ENCODE measurements at places on chromosomes 3 and 15.

- no peak for DNase-seq
Measured at GRCh38 chr15:43934480-43934879, 107.7 kb downstream of the WDR76 start.

- no peak for DNase-seq
Measured at GRCh38 chr3:175404027-175404426, 544.9 kb downstream of the NAALADL2 start.

- no peak for DNase-seq
Measured at GRCh38 chr3:53552730-53553129, 58.3 kb downstream of the CACNA1D start.

- no peak for DNase-seq
Measured at GRCh38 chr3:179074656-179075055, 3.0 kb upstream of the ZMAT3 start.

DNA sequence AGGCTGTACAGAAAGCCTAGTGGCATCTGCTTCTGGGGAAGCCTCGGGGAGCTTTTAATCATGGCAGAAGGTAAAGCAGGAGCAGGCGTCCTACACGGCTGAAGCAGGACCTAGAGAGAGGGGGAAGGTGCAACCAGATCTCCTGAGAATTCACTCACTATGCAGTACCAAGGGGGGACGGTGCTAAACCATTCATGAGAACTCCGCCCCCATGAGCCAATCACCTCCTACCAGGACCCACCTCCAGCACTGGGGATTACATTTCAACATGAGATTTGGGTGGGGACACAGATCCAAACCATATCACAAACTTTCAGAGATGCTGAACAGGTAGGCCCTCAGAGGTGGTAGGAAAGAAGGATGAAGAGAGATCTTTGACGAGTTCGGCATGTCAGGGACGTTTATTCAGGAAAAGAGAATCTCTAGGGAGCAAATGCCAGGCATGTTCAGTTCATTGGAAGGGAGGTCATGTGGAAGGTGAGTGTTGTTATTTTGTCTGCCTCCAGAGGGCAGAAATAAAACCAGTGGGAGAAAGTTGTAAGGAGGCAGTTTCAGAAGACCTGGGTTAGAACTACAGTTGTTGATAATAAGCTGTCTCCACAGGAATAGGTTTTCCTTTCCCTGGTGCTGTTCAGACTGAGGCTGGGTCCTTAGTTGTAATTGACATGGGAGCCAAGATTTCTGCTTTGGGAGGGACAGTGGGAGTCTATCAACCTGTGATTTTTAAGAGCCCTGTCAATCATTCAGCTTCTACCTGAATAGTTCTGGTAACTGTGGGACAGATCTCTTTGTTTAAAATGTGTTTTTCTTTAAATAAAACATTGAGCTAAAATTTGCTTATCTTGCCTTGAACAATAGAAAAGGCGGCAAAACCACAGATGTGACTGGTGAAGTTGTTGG lies 4.3 kb upstream of the FNDC3B start:
- no peak for DNase-seq

GRCh38 chr15:37100109-37100965 lies at the start of gene MEIS2:
MEIS2 (minus strand) TSS chr15:37100549; CDS start chr15:37099466, 1,083 bp downstream.
- DNase-seq: peak; percentile 97

- DNase-seq: no peak
Measured at GRCh38 chr3:152040319-152040718, 166.9 kb downstream of the SUCNR1 start.

- no peak for DNase-seq
Measured at GRCh38 chr3:166446986-166447385, 609.8 kb upstream of the BCHE start.

GRCh38 chr15:60681353-60681752 lies 202.4 kb upstream of the ICE2 start:
- no peak for DNase-seq

DNA sequence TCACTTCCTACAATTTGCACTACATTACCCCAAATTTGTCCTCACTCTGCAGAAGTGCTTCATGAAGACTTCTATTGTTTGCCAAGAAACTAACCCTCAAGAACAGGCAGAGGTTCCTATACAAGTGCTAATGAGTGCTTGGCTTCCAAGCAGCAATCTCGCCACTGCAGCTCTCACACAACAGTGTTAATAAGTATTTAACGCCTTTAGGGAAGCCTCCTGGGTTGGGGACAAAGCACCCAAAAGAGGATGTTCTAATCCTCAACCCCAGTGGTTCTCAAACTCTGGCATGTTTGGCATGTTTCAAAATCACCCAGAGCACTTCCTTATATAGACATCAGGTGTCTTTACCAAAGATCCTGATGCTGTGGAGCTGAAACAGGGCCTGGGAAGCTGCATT lies 64.6 kb downstream of the ZIC4 start:
- no peak for DNase-seq

GRCh38 chr3:193870376-193871219 lies 265.4 kb upstream of the HES1 start:
- no peak for DNase-seq

- no peak for DNase-seq
Measured at GRCh38 chr3:162337630-162338029, 841.0 kb downstream of the OTOL1 start.

DNA sequence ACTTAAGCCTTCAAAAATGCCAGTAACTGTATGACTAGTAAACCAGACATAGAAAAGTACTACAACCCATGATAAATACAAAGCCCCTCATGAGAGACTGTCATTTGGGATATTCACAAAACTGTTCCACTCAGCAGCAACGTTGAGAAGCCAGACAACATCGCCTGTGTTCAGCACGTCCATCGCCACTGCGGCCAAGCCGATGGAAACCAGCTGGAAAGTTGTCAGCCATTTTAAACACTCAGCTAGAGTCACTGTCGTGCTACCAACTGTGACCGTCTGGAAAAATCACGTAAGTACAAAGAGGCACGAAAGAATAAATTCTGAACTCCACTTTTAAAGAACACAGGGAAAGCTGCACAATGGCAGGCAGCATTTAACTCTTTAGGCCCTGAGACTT lies 340.7 kb upstream of the WNT5A start:
- DNase-seq: no peak

DNA sequence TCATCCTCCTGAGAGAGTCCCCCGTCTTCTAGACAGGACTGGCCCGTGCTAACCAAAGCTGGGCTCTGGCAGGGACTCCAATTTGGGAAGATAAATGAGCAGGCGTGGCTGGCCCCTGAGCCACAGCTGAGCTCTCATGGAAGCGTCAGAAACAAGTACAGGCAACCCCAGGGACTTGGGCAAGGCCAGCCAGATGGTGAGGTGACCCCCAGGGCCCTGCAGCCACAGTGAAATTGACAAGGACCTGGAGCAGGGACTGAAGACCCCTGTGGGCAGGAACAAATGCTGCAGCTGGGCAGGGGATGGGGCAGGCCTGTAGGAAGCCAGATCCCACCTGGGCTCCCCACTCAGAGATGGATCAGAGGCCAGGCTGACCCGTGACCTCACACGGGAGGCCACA lies 32.8 kb upstream of the CGNL1 start:
- no peak for DNase-seq

DNA sequence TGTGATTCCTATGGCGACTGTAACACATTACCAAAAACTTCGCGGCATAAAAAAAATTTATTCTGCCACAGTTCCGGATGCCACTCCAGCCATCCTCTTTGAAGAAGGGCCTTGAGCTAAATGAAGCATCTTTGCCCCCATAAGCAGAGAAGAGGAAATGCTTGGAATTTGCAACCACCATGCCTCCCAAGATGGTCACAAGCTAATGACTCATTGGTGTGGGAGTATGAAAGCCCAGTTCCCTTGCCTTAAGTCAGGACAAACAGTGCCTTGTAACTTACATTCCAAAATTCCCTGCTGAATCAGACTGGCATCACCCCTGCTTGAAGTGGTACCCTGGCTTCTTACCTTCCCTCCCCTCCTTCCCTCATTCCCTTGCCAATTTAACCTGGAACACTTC lies 1077.4 kb downstream of the EPHA3 start:
- no peak for DNase-seq

All from fibroblast of skin of left quadriceps (primary cell).